ENCODE measurements at places on chromosomes 2 and 18.
A peak's percentile ranks its signal among the peaks of the same experiment; 100 is the strongest.

DNA sequence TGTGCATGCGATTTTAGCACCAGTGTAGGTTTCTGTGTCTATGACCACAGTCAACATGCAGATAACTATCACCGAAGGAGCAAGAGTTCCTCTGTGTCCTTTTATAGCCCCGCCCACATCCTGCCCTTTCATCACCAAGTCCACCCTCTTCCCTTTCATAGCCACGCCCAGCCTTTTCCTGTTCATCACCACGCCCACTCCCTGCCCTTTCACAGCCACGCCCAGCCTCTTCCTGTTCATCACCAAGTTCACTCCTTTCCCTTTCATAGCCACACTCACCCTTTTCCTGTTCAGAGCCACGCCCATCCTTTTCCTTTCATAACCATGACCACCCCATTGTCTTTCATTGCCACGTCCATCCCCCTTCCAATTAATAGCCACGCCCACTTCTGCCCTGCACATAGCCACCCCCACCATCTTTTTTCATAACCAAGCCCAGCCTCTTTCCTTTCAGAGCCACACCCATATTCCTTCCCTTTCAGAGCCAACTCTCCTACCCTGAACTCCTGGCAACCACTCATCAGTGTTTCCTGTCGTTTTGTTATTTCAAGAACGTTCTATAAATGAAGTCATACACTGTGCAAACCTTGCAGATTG, 273.9 kb downstream of the MYT1L start:
- peak; percentile 25 for DNase-seq

- no peak for DNase-seq
Measured at GRCh38 chr18:35406666-35407065, 29.5 kb upstream of the ZNF396 start.

DNA sequence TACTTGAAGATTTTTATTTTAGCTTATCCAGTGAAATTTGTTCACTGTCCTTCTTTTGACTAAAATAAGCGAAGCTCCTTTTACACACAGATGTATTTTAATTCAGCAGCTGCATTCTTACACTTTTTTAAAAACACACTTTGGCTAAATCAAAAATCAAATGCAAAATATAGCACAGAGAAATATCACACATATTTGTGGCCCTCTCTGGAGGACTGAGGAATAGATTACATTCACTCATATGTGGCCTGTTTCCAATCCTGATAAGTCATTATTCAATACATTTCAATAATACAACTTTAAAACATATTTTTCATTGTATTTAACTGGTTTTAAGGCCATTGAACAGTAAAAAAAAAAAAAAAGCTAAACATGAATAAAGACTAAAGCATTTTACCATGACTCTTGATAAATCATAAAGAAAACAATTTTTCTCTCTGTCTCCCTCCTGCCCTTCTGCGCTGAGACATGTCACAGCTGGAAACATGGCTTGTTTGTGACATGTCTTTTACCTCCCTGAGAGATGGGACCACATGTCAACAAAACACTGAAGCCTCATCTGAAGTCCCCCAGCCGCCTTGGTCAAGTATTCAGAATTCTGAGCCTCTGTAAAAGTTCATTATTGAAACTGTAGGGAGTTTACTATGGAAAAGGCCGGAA, 221.0 kb downstream of the ZNF407 start:
- no peak for DNase-seq

- no peak for DNase-seq
Measured at GRCh38 chr2:66696374-66696773, 261.4 kb downstream of the MEIS1 start.

- peak; percentile 5 for DNase-seq
Measured at GRCh38 chr2:166700079-166700478, 188.2 kb upstream of the XIRP2 start.

DNA sequence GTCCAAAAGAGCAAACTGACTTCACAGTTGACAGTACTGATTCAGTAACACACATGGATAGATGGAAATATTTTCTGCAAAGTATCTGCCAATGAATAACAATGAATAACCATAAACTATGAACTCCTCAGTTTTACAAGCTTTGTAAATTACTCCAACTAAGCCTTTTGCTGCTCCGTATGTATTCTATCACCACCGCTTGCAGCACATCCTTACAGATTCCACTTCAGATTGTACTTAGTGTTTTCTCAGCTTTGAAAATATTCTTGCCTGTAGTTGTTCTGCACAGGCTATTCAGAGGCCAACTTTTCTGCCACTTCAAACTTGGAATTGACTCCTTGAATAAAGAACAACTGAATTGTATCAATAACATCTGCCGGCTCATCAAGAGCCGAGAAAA, 36.2 kb downstream of the TLK1 start:
- DNase-seq = no peak

- DNase-seq = no peak
Measured at GRCh38 chr2:176398243-176399073, 129.2 kb downstream of the MTX2 start.

DNA sequence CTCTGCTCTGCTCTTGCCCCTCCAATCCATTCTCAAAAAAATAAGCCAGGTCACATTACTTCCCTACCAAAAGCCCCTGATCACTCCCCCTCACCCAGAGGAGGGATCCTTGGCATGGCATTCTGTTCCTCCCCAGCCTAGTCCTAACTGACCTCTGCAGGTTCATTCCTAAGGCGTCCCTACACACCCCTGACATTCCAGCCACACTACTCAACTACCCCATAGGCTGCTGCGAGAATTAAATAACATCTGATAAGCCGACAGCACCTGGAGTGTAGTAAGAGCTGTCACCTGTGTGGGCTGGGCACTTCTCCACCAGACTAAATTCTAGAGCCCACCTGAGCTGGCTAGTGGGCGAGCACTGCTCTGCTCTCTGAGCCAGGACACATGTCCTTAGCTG, 44.7 kb upstream of the SLC1A4 start:
- DNase-seq = no peak

DNA sequence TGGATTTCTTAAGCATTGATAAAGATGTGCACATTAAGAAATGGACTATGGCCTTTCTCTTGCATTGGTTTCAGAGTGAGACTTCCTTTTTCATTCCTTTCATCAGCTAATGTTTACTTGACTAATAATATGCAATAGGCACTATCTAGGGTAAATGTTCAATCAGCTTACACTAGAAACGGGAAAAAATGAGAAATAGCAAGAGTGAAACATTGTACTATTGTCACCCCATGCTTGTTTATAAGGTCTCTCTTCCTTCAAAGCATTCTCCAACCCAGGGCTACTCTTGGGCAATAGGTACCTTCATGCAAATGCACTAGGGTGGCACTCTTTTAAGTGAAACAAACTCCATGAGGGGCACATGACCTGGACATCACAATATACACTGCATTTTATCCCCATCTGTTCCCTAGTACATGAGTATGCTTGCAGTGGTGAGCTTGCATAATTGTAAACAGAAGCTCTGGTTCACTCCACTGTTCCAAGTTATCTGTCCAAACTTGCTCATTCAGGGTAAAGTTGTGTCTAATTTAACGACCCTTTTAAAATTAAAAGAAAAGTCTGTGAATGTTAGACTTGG, 402.3 kb downstream of the ERBB4 start:
- no peak for DNase-seq

DNA sequence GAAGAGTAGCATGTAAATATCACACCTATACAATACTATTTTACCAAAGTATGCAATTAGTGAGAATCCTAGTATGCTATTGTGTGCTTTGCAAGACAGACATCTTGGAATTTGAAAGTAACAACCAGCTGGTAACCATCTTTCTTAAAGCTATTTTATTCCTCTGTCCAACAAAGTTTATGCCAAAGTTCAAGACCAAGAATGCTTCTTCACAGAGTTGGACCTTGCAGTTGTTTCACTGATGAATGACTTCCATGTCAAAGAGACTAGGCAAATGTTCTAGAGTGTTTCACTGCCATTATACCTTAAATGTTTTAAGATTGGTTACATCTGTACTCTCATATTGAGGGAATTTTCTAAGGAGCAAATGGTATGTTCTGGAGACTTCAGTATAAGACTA, 215.2 kb upstream of the CRIM1 start:
- DNase-seq = no peak

DNA sequence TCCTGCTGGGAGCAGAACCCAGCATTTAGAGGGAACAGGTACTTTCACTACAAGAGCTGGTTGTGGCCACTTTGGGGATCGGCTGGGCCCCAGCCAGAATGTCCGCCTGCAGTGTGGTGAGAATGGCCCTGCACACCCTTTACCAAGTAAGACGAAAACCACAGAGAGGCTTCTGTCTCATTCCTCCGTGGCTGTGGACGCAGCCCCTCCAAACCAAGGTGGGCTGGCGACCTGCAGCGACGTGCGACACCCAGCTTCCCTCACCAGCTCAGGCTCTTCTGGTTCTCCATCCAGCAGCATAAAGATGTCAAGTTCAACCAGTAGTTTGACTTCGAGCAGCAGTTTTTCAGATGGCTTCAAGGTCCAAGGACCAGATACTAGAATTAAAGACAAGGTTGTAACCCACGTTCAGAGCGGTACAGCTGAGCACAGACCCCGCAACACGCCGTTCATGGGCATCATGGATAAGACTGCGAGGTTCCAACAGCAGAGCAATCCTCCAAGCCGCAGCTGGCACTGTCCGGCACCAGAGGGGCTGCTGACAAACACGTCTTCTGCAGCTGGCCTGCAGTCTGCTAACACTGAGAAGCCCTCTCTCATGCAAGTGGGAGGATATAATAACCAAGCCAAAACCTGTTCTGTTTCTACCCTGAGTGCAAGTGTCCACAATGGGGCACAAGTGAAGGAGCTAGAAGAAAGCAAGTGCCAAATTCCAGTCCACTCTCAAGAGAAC, 56.2 kb downstream of the WDSUB1 start:
- DNase-seq = no peak

DNA sequence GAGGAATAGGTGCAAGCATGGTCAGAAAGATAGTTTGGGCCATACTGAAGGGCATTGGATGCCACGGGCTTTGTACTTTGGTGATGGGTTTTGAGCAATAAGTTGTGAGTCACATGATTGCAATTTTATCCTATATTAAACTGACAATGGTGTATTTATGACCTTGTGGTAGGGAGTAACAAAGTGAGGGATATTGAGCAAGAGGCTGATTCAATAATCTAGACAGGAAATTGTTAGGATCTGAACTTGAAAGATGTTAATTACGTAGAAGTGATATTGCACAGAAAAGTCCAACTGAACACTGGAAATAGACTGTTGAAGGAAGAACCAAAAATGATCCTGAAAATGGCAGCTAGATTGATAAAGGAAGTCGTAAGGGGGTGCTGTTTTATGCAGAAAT, 46.6 kb upstream of the TCF4 start:
- peak; percentile 99 for DNase-seq

GRCh38 chr2:110639972-110640371, 37.9 kb downstream of the BUB1 start:
- DNase-seq = no peak

GRCh38 chr2:162063281-162063680, 10.7 kb downstream of the DPP4 start:
- no peak for DNase-seq

DNA sequence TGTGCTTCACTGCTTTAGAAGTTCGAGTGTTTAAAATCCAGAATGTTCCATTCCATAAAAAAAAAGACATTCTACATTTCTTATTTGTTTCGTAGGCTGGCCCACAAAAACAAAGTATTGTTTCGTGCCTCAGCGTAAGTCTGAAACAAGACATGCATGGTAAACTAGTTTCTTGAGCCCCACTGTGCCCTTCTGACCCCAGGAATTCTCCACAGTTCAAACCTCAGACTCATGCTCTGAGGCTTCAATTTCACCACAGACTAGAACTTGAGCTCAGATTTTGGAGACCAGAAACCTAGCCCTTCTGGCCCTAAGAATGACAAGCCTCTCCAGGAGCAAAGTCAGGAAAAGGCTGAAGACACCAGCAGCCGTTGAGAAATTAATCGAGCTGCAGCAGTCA, 151.5 kb downstream of the SLC8A1 start:
- DNase-seq = no peak

- DNase-seq = no peak
Measured at GRCh38 chr2:563512-563911, 113.7 kb downstream of the TMEM18 start.

DNA sequence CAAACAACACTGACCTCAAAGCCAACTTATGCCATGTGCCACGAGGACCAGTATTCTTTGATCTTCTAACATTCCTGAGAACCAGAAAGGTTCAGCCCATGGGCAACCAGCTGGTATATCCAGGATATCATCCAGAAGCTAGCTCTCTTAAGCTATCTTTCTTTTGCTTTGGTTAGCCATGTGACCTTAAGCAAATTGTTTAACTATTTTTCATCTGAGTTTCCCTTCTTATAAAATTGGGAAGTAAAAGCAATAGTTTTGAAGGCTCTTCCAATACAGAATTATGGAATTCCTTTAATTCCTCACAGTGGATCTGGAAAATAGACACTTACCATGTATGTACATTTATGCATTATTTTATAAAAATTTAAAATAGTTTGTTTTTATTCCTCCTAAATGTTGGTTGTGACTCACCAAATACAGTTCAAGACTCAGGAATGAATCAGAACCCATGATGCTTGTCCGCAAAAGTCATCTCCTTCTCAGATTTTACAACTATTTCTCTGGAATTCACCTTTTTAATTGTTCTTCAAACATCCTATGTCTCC, 435.7 kb downstream of the ZEB2 start:
- DNase-seq = no peak

GRCh38 chr18:4004183-4004829, 450.8 kb downstream of the DLGAP1 start:
- no peak for DNase-seq

DNA sequence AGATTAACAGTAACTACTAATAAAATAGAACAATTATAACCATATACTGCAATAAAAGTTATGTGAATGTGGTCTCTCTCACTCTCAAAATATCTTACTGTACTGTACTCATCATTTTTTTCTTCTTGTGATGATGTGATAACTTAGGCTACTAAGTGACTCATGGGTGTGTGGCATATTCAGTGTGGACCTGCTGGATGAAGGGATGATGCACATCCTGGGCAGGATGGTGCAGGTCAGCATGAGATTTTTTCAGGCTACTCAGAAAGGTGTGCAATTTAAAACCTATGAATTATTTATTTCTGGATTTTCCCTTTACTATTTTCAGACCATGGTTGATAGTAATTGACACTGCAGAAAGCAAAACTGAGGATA, 90.7 kb downstream of the NCKAP5 start:
- no peak for DNase-seq

GRCh38 chr18:32156855-32157254, 33.0 kb upstream of the MEP1B start:
- DNase-seq = peak; percentile 9

All from MV-4-11 (cell line).